Placental pericyte (primary cell): ENCODE measurements at places on chromosomes 12 and 14. TPM values are rescaled to one million over a fixed set of nuclear protein-coding genes. Genes with fewer than 3 reads are reported as not detected.

The HNRNPA1 gene
- total RNA-seq: 312 and 533 TPM in 2 replicates

The OR6C6 gene
- not detected in 2 replicates for total RNA-seq

The ATF7IP gene
- total RNA-seq: 27.1 and 61.3 TPM in 2 replicates

The ERP27 gene
- total RNA-seq: 0.29 TPM in 1 of 2 replicates, not detected in the other

The PABPN1 gene
- 43.1 and 64.4 TPM in 2 replicates for total RNA-seq

The PIWIL1 gene
- not detected in 2 replicates for total RNA-seq

The SLC24A4 gene
- not detected in 2 replicates for total RNA-seq

The LRRC43 gene
- 1.8 and 1.9 TPM in 2 replicates for total RNA-seq

The MEG3 gene
- 207 and 351 TPM in 2 replicates for total RNA-seq

The SLC48A1 gene
- total RNA-seq: 6.4 and 12.3 TPM in 2 replicates

The GDF3 gene
- total RNA-seq: not detected in 2 replicates

The RD3L gene
- not detected in 2 replicates for total RNA-seq

The CLEC4A gene
- total RNA-seq: 0.22 and 0.29 TPM in 2 replicates

The ACOT6 gene
- 0.14 TPM in 1 of 2 replicates, not detected in the other for total RNA-seq

The RFLNA gene
- 3.1 and 67.8 TPM in 2 replicates for total RNA-seq

The SLC2A3 gene
- 59.0 and 73.7 TPM in 2 replicates for total RNA-seq

The CCDC175 gene
- not detected in 2 replicates for total RNA-seq

The SIRT4 gene
- 0.66 and 0.86 TPM in 2 replicates for total RNA-seq

The RAPGEF3 gene
- total RNA-seq: 2.0 and 3.4 TPM in 2 replicates

The SSPN gene
- 2.2 and 8.4 TPM in 2 replicates for total RNA-seq

The TEX52 gene
- total RNA-seq: not detected in 2 replicates

The KRT82 gene
- total RNA-seq: not detected in 2 replicates

The TSPAN19 gene
- not detected in 2 replicates for total RNA-seq

The CNTN1 gene
- 0.43 TPM in 1 of 2 replicates, not detected in the other for total RNA-seq

The TESPA1 gene
- total RNA-seq: not detected in 2 replicates

The NR1H4 gene
- not detected in 2 replicates for total RNA-seq

The PKP2 gene
- 3.7 and 39.6 TPM in 2 replicates for total RNA-seq

The DTD2 gene
- total RNA-seq: 29.8 and 55.1 TPM in 2 replicates

The TMEM233 gene
- not detected in 2 replicates for total RNA-seq

The RBP5 gene
- total RNA-seq: not detected in 2 replicates

The VRTN gene
- total RNA-seq: not detected in 2 replicates

The GYS2 gene
- not detected in 2 replicates for total RNA-seq

The CAMKK2 gene
- 12.9 and 19.5 TPM in 2 replicates for total RNA-seq

The A2ML1 gene
- total RNA-seq: 0.72 TPM in 1 of 2 replicates, not detected in the other
